ENCODE measurements at places on chromosomes 4 and X.

DNA sequence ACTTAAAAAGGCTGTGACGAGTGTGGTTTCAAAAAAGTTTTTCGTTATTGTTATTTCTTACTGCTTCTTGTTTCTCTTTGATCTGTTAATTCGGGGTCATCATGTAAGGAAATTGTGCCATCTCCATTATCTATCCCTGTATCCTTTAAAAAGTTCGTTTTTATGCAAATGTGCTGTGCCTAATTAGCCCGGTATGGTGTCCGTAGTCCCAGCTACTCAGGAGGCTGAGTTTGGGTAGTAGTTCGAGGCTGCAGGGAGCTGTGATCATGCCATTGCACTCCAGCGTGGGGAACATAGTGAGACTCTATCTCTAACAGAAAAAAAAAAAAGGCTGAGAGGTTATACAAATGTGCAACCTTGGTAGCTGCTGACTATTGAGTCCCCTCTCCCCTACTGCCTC is 45.1 kb downstream of the ARL9 start:
- no peak for DNase-seq

DNA sequence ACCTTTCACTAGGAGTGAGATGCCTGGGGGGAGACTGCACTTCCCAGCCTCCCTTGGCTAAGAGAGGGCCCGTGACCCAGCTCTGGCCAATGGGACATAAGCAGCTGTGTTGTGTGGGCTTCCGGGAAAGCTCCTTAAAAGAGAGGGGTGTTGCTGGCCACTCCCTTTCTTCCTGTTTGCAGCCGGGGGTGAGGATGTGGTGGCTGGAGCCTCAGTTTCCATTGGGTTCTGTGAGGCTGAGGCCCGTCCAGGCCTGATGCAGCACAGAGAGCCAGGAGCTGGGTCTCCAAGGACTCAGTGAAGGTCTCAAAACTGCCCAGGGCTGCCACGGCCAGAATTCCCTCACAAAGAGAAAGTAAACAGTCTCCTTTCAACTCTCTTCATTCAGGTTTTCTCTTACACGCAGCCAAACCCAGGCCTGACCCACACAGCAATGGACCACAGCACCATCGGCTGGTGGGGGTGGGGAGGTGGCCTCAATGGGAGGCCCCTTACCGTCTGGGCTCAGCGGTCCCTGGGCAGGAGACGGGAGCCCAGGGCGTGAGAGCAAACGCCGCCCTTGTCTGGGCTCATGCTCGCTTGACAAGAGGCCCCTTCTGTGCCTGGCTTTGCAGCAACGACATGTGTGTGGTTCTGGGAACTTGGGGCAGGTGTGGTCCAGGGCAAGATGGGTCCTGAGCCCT is 6.6 kb downstream of the NKX1-1 start:
- DNase-seq: no peak

DNA sequence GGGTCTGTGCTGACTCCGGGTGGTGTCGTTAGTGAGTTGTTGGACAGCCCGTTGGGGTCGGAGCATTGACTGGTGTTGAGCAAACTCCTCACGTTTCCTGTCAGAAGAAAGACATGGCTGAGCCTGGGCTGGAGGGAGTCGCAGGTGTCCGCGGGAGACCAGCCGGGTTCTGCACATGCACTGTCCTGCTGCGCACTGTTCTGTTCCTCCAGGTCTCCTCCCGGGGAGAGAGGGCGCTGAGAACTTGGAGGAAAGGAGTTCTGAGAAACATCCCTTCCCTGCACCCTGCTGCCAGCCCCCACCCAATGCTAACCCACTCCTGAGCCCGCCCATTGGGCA is 1.1 kb downstream of the ZNF141 start:
- no peak for DNase-seq

GRCh38 chrX:70592091-70592490 is 147.5 kb downstream of the DLG3 start:
- no peak for DNase-seq

- DNase-seq: no peak
Measured at GRCh38 chrX:38860106-38861013, 59.1 kb downstream of the MID1IP1 start.

GRCh38 chrX:1435241-1435895 is 17.3 kb downstream of the ASMTL start:
- DNase-seq: no peak

GRCh38 chr4:147984065-147984777 is 252.3 kb downstream of the ARHGAP10 start:
- no peak for DNase-seq

- DNase-seq: no peak
Measured at GRCh38 chrX:143873343-143873742, 10.5 kb upstream of the UBE2NL start.

- no peak for DNase-seq
Measured at GRCh38 chr4:94177822-94178221, 29.8 kb upstream of the SMARCAD1 start.

DNA sequence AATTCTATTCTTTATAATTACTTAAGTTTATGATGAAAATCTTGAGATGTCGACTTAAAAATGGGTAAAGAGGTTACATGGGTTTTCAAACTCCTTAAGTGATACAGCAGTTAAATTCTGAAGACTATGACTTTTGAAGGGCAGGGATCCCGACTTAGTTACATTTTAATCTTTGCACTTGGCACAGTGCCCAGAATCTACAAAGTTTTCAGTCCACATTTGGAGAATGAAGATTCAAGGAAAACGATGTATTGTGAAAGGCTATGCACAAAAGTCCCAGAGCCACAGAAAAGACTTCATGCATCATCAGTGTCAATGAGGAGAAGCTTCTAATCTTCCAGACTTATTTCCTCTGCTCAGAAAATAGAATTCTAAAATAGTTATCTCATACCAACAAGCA is 36.3 kb upstream of the GRPR start:
- no peak for DNase-seq

- DNase-seq: no peak
Measured at GRCh38 chr4:39597695-39598381, 40.8 kb downstream of the SMIM14 start.

DNA sequence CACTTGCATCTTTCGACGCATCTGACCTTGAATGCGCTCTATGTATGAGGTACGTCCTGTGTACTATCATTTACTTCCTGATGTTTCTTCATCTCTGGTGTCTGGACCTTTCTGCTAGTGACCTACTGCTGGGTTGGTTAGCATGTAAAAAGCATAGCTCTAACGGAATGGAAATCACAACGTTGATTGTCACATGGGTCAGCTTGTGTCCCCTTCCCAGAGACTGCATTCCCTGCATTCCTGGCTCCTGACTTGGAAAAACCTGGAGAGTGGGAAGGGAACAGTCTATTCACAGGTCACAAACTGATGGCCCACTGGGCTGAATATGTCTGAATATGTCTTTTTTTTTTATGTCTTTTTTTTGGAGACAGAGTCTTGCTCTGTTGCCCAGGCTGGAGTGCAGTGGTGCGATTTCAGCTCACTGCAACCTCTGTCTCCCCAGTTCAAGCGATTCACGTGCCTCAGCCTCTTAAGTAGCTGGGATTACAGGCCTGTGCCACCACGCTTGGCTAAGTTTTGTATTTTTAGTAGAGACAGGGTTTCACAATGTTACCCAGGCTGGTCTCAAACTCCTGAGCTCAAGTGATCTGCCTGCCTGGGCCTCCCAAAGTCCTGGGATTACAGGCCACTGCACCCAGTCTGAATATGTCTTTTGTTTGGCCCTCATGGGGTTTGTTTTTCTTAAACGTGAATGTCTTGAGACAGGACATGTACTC is 16.3 kb downstream of the LONRF3 start:
- DNase-seq: no peak

DNA sequence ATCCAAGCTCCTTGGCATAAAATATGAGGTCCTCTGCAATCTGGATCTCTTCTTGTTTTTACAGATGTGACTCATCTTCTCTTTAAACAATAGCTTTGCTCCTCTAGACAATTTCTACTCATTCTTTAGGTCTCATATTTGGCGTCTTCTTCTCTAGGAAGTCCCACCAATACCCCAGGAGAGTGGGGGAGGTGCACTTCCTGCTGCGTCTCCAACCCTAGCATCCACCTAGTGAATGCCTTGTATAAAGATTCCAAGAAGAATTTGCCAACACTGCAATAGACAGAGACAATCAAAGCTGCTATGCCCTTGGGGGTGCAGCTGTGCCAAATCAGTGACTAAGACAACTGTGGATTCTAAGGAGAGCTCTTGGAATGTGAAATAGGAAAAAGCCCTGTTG is 45.7 kb upstream of the SLC10A7 start:
- DNase-seq: no peak

GRCh38 chr4:8740666-8741395 is 130.8 kb downstream of the HMX1 start:
- no peak for DNase-seq

DNA sequence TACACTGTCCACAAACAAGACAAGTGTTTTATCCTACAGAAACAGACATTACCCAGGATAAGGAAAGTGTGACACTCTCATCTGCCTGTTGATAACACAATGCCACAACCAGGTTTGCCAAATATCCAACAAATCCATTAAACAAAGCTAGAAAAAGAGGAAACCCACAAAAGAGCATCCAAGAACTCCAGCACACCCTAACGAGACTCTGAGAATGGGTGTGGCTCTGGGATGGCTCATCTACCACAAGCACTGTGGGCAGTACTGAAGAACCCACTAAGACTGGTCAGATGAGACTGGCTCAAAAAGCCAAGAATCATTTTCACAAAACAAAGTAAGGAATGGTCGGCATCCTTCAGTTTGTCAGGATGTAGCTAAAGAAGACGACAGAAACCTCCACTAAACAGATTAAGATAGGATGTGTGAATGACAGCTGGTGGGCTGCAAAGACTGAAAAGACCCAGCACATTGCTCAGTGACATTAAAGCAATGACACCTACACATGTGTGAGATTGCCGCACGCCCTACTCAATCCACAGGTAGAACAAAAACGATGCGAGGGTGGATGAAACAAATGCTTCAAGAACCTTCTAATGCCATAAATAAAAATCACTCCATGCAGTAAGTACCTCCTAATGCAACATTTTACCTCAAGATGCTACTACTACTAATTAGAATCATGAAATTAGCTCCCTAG is 14.7 kb downstream of the ATP8A1 start:
- DNase-seq: no peak

DNA sequence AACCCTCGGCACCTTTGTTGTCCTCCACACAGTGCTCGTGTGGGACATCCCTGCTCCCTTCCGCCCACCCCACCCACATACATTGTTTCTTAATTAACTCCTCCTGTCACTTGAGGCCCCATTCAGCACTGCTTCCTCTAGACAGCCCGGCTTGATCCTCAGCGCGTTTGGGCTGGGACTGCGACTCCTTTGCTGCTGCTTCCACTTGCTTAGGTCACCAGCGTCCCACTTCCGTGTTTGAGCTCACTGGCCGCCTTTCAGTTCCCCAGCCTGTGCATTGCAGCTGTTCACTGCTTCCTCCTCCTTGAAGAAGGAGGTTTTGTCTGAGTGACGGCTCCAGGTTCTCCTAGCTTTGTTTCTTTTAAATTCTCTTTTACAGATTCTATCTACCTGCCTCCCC is 16.1 kb downstream of the RNF4 start:
- DNase-seq: no peak

DNA sequence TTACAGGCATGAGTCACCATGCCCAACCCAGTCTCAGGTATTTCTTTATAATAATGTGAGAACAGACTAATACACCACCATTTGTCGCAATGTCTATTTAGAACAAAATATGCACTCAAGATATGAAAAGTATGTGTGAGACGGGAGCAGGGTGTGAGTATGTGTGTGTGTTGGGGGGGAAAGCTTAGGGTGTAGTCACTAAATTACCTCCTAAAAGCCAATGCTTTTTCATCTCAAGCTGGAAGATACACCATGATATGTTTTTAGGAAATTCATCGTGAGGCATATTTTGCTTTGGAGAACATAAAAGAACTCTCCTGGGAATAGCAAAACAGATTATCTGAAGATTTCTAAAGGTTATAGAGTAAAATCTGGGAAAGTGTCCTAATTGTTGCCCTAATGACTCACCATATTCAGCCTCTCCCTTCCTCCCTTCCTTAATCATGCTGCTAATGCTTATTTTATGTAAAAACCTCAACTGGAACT is 262.7 kb downstream of the PDHA2 start:
- no peak for DNase-seq

- DNase-seq: no peak
Measured at GRCh38 chr4:1212546-1213335, 36.2 kb downstream of the CTBP1 start.

DNA sequence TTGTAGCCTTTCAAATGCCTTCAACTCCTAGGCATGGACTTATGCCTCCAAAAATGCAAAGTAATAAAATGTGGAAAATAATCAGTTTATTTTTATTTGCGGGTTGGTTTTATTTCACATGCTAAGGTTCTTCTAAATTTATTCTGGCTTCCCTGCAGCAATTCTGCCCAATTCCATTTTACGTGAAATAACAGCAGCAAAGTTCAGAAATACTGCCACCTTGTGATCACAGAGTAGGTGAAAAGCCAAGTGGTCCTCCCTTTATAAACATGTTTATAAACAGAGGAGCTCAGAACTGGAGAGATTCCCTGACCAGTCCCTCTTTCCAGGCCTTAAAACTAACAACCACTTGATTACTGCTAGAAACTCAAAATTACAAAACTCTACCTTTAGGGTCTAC is 14.7 kb upstream of the DCHS2 start:
- DNase-seq: no peak

DNA sequence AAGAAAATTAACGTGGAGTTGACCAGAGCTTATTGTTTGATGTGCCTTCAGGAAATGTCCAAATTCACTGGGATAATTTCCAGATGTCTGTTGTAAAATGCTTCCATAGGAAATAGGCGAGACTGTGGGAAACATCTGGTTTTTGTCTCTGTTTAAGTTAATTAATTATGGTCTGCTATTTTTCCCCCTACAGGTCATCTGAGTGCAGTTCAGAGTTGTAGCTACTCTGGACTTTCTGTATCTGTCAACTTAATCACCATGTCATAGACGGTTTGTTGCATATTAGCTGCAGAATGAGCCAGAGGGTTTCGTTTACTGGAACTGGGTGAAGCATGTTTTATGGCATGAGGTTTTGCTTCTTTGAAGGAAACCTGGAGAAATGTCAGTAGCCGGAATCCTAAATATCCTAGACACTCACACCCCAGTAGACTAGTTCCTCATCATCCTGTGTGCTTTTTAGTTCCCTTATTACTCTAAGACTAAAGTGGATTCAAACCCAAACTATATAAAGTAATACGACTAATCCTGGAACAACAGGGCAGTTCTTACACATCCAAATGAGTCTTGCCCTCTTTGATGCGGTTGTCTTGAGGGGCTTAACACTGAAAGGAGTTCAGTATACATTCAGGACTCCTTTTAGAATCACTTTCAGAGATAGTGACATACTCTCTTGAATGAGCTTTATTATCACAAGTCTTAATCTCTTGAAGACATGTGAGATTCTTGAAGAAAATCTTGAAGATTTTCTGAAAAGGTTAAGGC is 62.5 kb downstream of the PPEF1 start:
- no peak for DNase-seq

- no peak for DNase-seq
Measured at GRCh38 chrX:44828008-44828605, 15.7 kb upstream of the DUSP21 start.

All from NCI-H774 (cell line).